ENCODE measurements at places on chromosomes 2 and 18.

DNA sequence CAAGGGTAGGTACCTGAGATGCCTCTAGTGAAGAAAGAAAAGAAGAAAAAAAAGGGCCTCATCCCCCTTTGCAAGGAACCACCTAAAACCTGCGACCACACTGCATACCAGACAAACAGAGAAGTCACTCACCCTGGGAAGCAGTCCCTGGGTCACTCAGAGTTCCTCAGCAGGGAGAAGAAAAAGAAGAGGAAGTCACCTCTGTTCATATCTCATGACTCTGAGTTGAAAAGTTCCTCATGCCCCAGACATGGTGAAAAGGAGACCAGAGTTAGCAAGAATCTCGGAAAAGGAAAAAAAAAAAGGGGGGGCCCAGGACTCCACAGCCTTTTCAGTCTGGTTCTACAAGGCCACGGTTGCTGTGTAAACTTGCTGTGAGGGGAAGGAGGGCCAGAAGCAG lies 478.4 kb upstream of the NRXN1 start:
- DNase-seq = no peak

- no peak for DNase-seq
Measured at GRCh38 chr2:138949517-138949916, 169.3 kb upstream of the NXPH2 start.

GRCh38 chr18:44388329-44388728 lies 292.4 kb upstream of the SETBP1 start:
- DNase-seq = no peak

DNA sequence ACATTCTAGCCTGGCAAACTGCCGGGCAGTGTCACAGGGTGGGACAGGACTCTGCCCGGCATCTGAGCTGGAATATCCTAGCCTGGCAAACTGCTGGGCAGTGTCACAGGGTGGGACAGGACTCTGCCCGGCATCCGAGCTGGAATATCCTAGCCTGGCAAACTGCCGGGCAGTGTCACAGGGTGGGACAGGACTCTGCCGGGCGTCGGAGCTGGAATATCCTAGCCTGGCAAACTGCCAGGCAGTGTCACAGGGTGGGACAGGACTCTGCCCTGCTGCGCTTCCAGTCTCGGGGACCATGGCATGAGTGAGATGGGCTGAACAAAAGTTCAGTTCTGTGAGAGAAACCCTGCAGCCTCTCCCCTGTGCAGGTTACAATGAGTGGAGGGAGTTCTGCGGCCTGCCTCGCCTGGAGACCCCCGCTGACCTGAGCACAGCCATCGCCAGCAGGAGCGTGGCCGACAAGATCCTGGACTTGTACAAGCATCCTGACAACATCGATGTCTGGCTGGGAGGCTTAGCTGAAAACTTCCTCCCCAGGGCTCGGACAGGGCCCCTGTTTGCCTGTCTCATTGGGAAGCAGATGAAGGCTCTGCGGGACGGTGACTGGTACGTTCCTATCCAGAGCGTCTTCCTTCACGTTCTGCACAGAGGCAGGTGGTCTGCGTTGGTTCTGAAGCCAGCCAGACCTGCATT lies 80.3 kb downstream of the TPO start:
- no peak for DNase-seq

- no peak for DNase-seq
Measured at GRCh38 chr2:223909001-223909741, 36.0 kb downstream of the WDFY1 start.
